Midbrain (tissue), 1 donor: ENCODE measurements at places on chromosomes 7 and 10.

GRCh38 chr10:48449501-48450232 is 143.2 kb downstream of the MAPK8 start:
- DNase-seq = peak; percentile 81

DNA sequence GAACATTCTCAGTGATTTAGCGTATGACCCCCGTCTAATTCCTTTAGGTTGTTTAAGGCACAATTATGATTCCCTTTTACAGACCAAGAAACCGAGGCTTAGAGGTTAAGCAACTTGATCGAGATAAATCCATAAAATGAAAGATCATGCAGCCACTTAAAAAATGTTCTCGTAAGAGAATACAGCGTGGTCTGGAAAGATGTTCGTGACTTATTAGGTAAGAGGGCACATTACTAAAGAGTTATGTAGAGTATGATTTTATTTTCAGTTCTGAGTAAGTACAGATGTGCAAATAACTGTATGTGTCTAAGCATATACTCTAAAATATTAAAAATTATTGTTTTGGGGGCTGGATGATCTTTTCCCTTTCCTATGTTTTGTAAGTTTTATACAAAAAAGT is 575.1 kb downstream of the PARD3 start:
- no peak for DNase-seq

DNA sequence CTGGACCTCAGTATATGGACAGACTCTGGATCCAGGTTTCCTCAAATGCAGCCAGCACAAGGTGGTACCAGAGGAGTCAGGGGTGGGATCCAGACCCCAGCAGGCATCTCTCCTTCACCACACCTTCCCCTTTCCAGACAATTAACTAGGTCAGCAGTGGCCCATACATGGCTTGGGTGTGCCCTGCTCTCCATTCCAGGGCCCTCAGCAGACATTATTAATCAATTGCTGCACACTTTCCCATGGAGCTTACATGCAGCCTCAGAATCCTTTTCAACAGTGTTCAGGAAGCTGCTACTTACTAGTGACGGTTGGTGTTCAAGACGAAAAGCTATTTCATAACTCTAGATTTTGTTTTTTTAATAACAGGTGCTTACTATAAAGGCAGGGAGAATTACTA is 6.0 kb downstream of the COL13A1 start:
- DNase-seq = no peak

- no peak for DNase-seq
Measured at GRCh38 chr7:108875139-108875538, 305.5 kb downstream of the DNAJB9 start.

- DNase-seq = no peak
Measured at GRCh38 chr7:105796365-105796764, 80.0 kb downstream of the ATXN7L1 start.

DNA sequence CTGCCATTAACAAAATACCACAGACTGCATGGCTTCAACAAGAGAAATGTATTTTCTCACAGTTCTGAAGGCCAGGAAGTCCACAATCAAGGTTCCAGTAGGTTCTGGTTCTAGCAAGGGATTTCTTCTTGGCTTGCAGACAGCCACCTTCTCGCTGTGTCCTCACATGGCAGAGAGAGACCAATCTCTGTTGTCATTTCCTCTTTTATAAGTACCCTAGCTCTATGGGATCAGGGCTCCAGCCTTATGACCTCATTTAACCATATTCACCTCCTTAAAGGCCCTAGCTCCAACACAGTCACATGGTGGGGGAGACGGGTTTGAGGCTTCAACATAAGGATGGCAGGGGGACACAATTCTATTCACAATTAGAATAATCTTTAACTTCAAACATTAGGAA is 23.6 kb downstream of the ABI1 start:
- DNase-seq = no peak

- no peak for DNase-seq
Measured at GRCh38 chr7:130279286-130279685, 12.6 kb downstream of the CPA2 start.
